IgD-negative memory B cell (primary cell): ENCODE measurements at places on chromosomes 2 and 18. TPM values are rescaled to one million over a fixed set of nuclear protein-coding genes. Genes with fewer than 3 reads are reported as not detected.

The SCYGR6 gene
- not detected for polyA plus RNA-seq

The DIPK1C gene
- polyA plus RNA-seq, result not detected

The TMEM37 gene
- polyA plus RNA-seq, result not detected

The EVA1A gene
- not detected for polyA plus RNA-seq

The COLEC11 gene
- not detected for polyA plus RNA-seq

The PTCD3 gene
- 47.9 TPM for polyA plus RNA-seq
